ENCODE measurements at places on chromosomes 5 and 9. TPM values are rescaled to one million over a fixed set of nuclear protein-coding genes. Genes with fewer than 3 reads are reported as not detected.

SLC6A18 gene
- not detected for total RNA-seq

FGD3 gene
- total RNA-seq: 5.9 TPM

GPX3 gene
- total RNA-seq: 4,557 TPM

SLC36A3 gene
- not detected for total RNA-seq

LTC4S gene
- total RNA-seq: 6.4 TPM

- no peaks in the 10 kb centered on the region for H3K27me3 ChIP-seq
- H3K36me3 ChIP-seq: no peaks in the 10 kb centered on the region
- no peak overlapping the region for H3K4me3 ChIP-seq
- no peak for DNase-seq
- peaks cover 31% of the 10 kb centered on the region for H3K4me1 ChIP-seq
These were observed 15.8 kb downstream of the ARHGEF28 start for GRCh38 chr5:73641811-73642210.

DNA sequence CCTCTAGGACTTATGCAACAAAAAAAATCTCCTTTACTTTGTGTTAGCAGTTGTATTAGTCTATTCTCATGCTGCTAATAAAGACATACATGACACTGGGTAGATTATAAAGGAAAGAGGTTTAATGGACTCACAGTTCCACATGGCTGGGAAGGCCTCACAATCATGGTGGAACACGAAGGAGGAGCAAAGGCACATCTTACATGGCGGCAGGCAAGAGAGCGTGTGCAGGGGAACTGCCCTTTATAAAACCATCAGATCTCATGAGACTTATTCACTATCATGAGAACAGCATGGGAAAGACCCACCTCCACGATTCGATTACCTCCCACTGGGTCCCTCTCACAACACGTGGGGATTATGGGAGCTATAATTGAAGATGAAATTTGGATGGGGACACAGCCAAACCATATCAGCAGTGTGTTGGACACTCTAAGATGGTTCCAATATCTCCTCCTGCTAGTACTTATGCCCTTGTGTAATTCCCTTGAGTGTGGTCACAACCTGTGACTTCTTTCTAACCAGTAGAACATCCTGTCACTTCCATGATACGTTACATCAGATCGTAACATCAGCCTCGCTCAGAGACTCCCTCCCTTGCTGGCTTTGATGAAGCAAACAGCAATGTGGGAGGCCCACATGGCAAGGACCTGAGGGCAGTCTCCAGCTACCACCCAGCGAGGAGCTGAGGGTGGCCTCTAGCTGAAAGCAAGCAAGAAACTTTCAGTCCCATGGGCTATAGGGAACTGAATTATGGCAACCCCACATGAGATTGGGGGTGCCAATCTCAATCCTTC lies 113.5 kb upstream of the PITX1 start:
- H3K27ac ChIP-seq: no peak overlapping the region
- no peak for DNase-seq
- no peaks in the 10 kb centered on the region for H3K36me3 ChIP-seq
- no peaks in the 10 kb centered on the region for H3K27me3 ChIP-seq
- H3K4me1 ChIP-seq: no peaks in the 10 kb centered on the region
- H3K4me3 ChIP-seq: no peak overlapping the region

DNA sequence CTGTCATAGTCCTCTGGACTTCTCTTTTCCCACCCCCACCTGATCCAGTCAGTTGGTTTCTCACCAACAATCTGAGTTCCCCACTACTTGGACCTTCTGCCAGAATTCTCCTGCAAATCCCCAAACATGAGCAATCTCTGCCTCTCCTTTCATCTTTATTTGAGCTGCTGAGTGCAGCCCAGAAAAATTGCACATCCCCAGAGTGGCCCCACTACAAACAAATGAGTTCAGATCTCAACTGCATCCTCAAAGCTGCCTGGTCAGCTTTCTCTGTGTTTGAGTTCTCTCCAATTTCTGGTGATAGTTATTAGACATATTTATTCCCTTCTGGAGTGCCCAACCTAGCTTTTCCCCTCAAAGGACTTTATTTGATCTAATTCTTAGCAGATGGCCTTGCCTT lies 102.2 kb downstream of the PSAT1 start:
- no peaks in the 10 kb centered on the region for H3K4me1 ChIP-seq
- no peaks in the 10 kb centered on the region for H3K36me3 ChIP-seq
- no peaks in the 10 kb centered on the region for H3K27me3 ChIP-seq
- DNase-seq: no peak
- H3K4me3 ChIP-seq: no peak overlapping the region
- H3K27ac ChIP-seq: no peak overlapping the region

- H3K36me3 ChIP-seq: no peaks in the 10 kb centered on the region
- DNase-seq: no peak
- no peaks in the 10 kb centered on the region for H3K4me1 ChIP-seq
- no peak overlapping the region for H3K4me3 ChIP-seq
- no peaks in the 10 kb centered on the region for H3K27me3 ChIP-seq
These were observed 57.9 kb downstream of the FBN2 start for GRCh38 chr5:128480158-128480557.

DNA sequence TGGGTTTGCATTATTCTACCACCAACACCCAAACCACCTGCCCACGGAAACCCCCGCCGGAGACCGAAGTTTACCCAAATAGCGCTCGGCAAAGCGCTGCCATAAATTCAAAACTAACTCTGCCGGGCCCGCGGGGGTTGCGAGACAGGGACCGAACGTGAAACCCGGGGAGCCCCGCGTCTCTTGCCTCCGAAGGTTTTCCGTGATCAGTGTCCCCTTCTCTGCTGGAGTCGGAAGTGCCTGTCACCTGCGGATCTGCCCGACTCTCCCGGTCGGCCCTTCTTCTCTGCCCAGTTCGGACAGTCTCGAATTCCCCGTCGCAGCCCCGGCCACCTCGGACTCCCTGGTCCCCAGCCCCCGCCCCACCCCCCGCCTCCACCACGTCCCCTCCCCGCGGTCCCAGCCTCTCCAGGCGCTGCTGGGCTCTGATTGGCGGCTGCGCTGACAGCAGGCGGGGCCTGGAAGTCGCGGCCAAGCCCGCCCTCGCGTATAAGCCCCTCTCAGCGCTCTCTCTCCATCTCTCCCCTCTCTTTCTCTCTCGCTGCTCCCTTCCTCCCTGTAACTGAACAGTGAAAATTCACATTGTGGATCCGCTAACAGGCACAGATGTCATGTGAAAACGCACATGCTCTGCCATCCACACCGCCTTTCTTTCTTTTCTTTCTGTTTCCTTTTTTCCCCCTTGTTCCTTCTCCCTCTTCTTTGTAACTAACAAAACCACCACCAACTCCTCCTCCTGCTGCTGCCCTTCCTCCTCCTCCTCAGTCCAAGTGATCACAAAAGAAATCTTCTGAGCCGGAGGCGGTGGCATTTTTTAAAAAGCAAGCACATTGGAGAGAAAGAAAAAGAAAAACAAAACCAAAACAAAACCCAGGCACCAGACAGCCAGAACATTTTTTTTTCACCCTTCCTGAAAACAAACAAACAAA lies at the start of gene RORB:
Gene RORB, plus strand, starts transcription at position 517 of the 929 bp plus-strand sequence. CDS start 642 bp downstream, outside the sequence.
- H3K27me3 ChIP-seq: no peaks in the 10 kb centered on the region
- peak within 1 kb of the TSS; percentile 53 for H3K4me3 ChIP-seq
- H3K4me1 ChIP-seq: peaks cover 14% of the 10 kb centered on the region

Data from thyroid gland (tissue), 4 donors.